ENCODE measurements at places on chromosomes 2 and 18. TPM values are rescaled to one million over a fixed set of nuclear protein-coding genes. Genes with fewer than 3 reads are reported as not detected.

- peaks cover 37% of the 10 kb centered on the region for H3K36me3 ChIP-seq
- H3K27ac ChIP-seq, result no peak overlapping the region
- no peaks in the 10 kb centered on the region for H3K27me3 ChIP-seq
- DNase-seq, result no peak
Observed at GRCh38 chr18:79942786-79943607, 8.5 kb downstream of the SLC66A2 start.

The COLEC11 gene
- total RNA-seq, result not detected

The DSG1 gene
- total RNA-seq, result not detected

The FZD7 gene
- 0.43 TPM for total RNA-seq

The FLACC1 gene
- total RNA-seq, result 0.57 TPM

DNA sequence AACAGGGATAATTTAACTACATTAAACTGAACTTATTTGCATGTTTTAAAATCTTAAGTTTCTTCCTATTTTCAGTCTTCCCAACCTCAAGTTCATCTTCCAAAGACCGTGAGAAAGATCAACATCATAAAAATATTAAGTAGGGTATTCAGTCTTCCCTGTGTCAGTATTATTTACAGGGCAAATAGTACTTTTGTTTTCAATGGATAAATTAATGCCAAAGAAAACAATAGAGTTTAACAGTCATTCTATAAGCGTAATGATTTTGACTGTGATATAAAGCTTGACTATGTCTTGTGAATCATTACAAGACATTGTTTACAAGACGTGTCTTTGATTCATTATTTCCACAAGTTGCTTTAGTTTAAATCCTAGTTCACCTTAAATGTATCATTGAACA, 48.0 kb upstream of the NRXN1 start:
- no peak overlapping the region for H3K27ac ChIP-seq
- no peaks in the 10 kb centered on the region for H3K27me3 ChIP-seq
- no peak overlapping the region for H3K4me3 ChIP-seq

DNA sequence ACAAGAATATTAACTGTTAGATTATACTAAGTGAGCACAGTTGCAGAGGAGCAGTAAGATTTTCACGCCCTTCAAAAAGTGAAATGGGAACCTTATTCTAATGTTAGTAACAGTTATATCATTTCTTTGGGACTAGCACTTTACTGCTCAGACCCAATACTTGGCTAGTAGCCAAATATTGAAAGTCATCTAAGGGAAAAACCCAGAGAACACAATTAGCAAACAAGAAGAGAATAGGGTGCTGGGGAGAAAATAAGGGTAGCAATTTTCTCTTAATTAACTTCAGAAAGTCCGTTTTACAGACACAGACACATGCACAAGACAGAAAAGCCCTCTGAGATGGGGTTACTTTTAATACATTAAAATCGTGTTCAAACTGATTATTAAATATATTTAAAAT, 71.8 kb downstream of the ID2 start:
- H3K27me3 ChIP-seq, result no peaks in the 10 kb centered on the region
- H3K4me1 ChIP-seq, result no peaks in the 10 kb centered on the region
- no peak overlapping the region for H3K27ac ChIP-seq
- H3K36me3 ChIP-seq, result peaks cover 28% of the 10 kb centered on the region
- no peak overlapping the region for H3K4me3 ChIP-seq

- DNase-seq, result no peak
- H3K27ac ChIP-seq, result no peak overlapping the region
- no peaks in the 10 kb centered on the region for H3K4me1 ChIP-seq
- H3K27me3 ChIP-seq, result no peaks in the 10 kb centered on the region
Observed at GRCh38 chr2:159402790-159403189, 116.3 kb upstream of the WDSUB1 start.

- no peak overlapping the region for H3K4me3 ChIP-seq
- H3K4me1 ChIP-seq, result no peaks in the 10 kb centered on the region
- H3K27me3 ChIP-seq, result peaks cover 14% of the 10 kb centered on the region
- DNase-seq, result no peak
Observed at GRCh38 chr2:1777781-1778180, 33.5 kb upstream of the PXDN start.

The C2orf80 gene
- total RNA-seq, result not detected

- H3K4me3 ChIP-seq, result no peak overlapping the region
- no peak for DNase-seq
- peaks cover 60% of the 10 kb centered on the region for H3K4me1 ChIP-seq
- no peak overlapping the region for H3K27ac ChIP-seq
Observed at GRCh38 chr18:68707646-68708045, 7.3 kb downstream of the TMX3 start.

DNA sequence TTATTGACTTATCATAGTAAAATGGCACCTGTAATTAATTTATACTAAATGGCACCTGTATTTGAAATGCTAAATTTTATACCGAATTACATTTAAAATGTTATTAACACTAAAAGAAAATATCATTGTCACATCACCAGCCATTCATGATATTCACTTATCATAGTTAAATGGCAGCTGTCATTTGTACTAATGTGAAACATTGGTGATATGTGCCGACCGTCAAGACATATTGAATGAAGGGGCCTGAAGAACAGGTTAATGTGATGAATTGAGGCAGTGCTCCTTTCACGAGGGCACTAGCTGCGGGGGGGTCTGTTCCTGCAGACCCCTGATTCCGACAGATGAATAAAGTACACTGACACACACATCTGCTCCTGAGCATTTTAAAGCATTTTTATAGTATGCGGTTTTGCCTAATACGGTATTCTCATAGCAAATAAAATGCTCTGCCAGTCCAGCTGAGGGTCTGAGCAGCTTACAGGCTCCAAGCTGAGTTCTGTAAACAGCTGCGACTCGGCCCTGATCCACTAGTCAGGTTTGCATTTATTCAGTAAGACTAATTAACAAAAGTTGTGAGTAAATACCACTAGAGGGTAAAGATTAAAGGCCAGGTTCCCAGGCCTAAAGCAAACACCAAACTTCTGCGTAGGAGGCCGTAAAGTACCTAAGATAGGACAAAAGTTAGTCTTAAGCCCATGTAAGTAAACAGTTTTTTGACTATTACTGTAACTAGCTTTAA, 593.4 kb upstream of the NETO1 start:
- H3K4me1 ChIP-seq, result no peaks in the 10 kb centered on the region
- no peaks in the 10 kb centered on the region for H3K36me3 ChIP-seq
- H3K4me3 ChIP-seq, result no peak overlapping the region
- no peaks in the 10 kb centered on the region for H3K27me3 ChIP-seq

The INPP5D gene
- 50.9 TPM for total RNA-seq

- H3K4me3 ChIP-seq, result no peak overlapping the region
- H3K4me1 ChIP-seq, result peaks cover 21% of the 10 kb centered on the region
- peaks cover 12% of the 10 kb centered on the region for H3K36me3 ChIP-seq
- no peak for DNase-seq
Observed at GRCh38 chr2:241156971-241157441, 6.7 kb downstream of the PPP1R7 start.

- H3K4me1 ChIP-seq, result peaks cover 47% of the 10 kb centered on the region
- H3K27ac ChIP-seq, result peak overlapping the region; percentile 92
- peak overlapping the region; percentile 96 for H3K4me3 ChIP-seq
- H3K27me3 ChIP-seq, result no peaks in the 10 kb centered on the region
- peaks cover 3% of the 10 kb centered on the region for H3K36me3 ChIP-seq
Observed at GRCh38 chr2:201072201-201072530, 365 bp downstream of the NDUFB3 start.

The LRRC30 gene
- not detected for total RNA-seq

The CD302 gene
- 0.35 TPM for total RNA-seq

DNA sequence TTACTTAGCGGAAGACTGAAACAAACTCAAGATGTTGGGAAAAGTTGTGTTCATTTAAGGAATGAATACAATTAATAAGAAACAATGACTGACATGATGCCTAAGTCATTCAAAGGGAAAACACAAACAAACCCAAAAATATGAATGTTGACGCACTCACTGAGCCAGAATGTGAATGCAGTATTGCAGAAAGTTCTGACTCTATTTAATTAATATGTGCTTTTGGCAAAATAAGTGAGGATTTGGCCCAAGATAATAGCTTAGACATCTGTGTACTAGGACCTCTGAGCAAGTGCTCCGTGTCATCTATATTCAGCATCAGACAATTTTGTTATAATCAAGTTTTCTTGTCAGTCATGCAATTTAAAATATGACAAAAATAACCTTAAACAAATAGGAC, 1138.8 kb upstream of the NXPH2 start:
- H3K4me3 ChIP-seq, result no peak overlapping the region
- H3K27me3 ChIP-seq, result no peaks in the 10 kb centered on the region
- H3K27ac ChIP-seq, result no peak overlapping the region
- H3K4me1 ChIP-seq, result no peaks in the 10 kb centered on the region
- no peaks in the 10 kb centered on the region for H3K36me3 ChIP-seq
- DNase-seq, result no peak

DNA sequence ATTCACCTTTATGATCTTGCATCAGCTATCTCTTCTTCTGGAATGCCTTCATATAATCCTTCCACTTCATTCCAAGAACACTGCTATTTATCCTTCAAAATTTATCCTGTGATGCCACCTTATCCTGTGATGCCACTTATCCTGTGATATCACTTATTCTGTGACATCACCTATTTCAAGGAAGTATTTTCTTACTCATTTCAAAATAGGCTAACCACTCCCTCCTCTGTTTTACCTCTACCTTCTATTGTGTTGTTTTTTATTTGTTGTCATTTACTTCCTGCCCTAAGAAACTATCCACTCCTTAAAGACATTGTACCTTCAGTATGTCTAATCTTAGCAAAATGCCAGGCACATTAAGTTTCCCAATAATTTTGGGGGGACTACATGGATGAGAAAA, 38.8 kb downstream of the CD226 start:
- H3K27ac ChIP-seq, result no peak overlapping the region
- H3K36me3 ChIP-seq, result peaks cover 43% of the 10 kb centered on the region
- no peaks in the 10 kb centered on the region for H3K27me3 ChIP-seq
- H3K4me1 ChIP-seq, result peaks cover 57% of the 10 kb centered on the region
- no peak for DNase-seq
- H3K4me3 ChIP-seq, result no peak overlapping the region

The KLHL14 gene
- total RNA-seq, result not detected

DNA sequence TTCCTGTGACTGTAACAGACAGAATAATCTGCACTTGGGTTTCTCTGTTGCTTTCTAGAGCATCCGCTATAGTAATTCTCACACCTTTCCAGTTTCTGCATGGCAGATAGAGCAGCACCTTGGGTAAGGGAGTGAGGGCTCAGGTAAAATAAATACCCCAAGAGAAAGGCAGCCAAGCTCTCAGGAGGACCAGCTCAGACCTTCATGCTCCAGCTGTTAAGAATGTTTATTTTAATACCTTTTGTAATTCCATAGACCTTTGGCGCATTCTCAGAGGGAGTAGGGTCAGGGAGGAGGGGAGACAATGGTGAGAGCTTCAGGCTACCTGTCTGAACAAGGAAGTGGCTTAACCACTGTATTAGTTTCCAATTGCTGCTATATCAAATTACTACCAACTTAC, 16.2 kb upstream of the TMEM178A start:
- H3K4me3 ChIP-seq, result no peak overlapping the region
- no peaks in the 10 kb centered on the region for H3K36me3 ChIP-seq
- no peaks in the 10 kb centered on the region for H3K4me1 ChIP-seq
- H3K27ac ChIP-seq, result no peak overlapping the region
- DNase-seq, result no peak

The DCDC2C gene
- total RNA-seq, result not detected

GRCh38 chr2:101740555-101740964, 43.1 kb downstream of the MAP4K4 start:
- no peak overlapping the region for H3K4me3 ChIP-seq
- DNase-seq, result no peak
- H3K27ac ChIP-seq, result no peak overlapping the region
- H3K27me3 ChIP-seq, result no peaks in the 10 kb centered on the region

GRCh38 chr2:36059691-36060090, 295.9 kb upstream of the CRIM1 start:
- H3K27ac ChIP-seq, result no peak overlapping the region
- no peak overlapping the region for H3K4me3 ChIP-seq
- no peak for DNase-seq
- H3K36me3 ChIP-seq, result no peaks in the 10 kb centered on the region
- peaks cover 28% of the 10 kb centered on the region for H3K27me3 ChIP-seq
- H3K4me1 ChIP-seq, result peaks cover 9% of the 10 kb centered on the region

The C2orf78 gene
- total RNA-seq, result not detected

DNA sequence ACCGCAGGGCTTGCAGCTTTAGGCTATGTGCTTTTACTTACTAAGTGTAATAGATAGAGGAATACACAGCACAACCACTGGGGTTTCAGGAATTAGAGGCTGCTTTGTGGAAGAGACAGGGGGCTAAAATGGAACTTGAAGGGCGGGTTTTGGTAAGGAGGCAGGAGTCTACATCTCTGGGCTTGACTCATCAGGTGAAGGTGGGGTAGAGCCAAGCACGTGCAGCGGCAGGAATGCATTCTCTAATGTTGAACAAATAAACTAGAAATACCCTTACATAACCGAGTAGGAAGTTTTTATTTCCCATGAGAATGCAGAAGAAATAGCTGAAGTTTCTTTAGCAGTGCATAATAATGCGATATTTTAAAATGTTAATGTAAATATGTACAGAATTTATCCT, 673.8 kb upstream of the SALL3 start:
- DNase-seq, result no peak
- no peaks in the 10 kb centered on the region for H3K36me3 ChIP-seq
- H3K4me1 ChIP-seq, result no peaks in the 10 kb centered on the region
- H3K27me3 ChIP-seq, result peaks cover 2% of the 10 kb centered on the region
- H3K4me3 ChIP-seq, result no peak overlapping the region

The SNTG2 gene
- 1.0 TPM for total RNA-seq

- H3K36me3 ChIP-seq, result no peaks in the 10 kb centered on the region
- no peak overlapping the region for H3K4me3 ChIP-seq
Observed at GRCh38 chr2:241561832-241562231, 3.3 kb downstream of the BOK start.

DNA sequence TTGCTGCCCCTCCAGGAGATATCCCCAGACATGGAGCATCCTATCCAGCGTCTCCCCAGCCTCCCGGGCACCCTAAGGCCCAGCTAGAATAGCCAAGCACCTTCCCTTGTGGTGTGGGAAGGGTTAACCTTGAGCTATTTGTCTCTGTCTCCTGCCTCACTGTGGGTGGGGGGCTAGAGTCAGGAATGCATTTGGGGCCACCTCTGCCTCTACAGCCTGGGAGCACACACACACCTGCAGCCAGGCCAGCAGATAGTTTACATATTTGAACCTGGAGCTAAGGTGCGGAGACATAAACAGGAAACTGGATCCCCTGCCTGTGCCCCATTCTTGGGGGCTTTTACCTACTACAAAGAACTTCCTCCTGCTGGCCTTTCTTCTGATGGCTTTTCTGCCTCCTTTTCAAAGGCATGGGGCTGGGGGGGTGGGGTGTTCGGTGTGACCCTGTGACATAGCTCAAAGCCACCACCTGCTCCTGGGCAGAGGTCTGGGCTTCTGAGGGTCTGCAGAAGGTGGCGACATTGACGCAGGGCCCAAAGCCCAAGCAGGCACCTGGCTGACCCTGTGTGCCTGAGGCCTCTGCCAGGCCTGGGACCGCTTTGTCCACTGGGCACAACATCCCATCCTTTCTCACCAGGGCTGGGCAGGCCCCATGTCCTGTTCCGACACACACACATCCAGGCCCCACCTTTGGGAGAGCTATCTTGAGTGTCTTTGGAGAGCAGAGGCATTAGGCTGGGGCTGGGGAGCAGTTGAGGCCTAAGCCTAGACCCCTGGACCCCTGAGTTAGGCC, 34.2 kb downstream of the EMX1 start:
- no peak overlapping the region for H3K4me3 ChIP-seq
- peaks cover 6% of the 10 kb centered on the region for H3K4me1 ChIP-seq
- no peaks in the 10 kb centered on the region for H3K27me3 ChIP-seq
- DNase-seq, result no peak
- H3K36me3 ChIP-seq, result no peaks in the 10 kb centered on the region

The MLPH gene
- not detected for total RNA-seq

The DNAJB2 gene
- total RNA-seq, result 24.9 TPM

- H3K4me1 ChIP-seq, result no peaks in the 10 kb centered on the region
- no peak overlapping the region for H3K4me3 ChIP-seq
- H3K27ac ChIP-seq, result no peak overlapping the region
- no peaks in the 10 kb centered on the region for H3K27me3 ChIP-seq
- peaks cover 17% of the 10 kb centered on the region for H3K36me3 ChIP-seq
Observed at GRCh38 chr18:23468753-23469459, 15.8 kb downstream of the RIOK3 start.

All from activated naive CD4-positive, alpha-beta T cell treated with anti-CD3 and anti-CD28 coated beads for 36 hours (primary cell).